Activated T-cell treated with anti-CD3 and anti-CD28 coated beads, Interleukin-2, amount 50 U/mL, for 1 hour (primary cell): ENCODE measurements at places on chromosomes 6 and 20.

DNA sequence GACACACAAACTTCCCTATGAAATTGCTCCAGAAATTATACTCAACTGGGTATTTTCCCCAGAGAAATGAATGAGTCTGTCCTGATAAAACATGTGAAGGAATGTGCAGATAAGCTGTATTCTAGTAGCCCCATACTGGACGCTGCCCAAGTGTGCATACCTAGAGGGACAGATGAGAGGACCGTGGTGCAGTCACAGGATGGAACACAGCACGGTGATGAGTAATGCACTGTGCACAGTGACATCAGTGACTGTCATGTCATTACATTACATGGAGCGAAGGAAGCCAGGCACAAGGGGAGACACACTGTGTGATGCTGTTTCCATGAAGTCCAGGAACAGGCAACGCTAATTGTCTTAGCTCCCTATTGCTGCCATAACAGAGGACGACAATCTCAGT lies 155.5 kb downstream of the CDH4 start:
- no peak for DNase-seq

GRCh38 chr6:121666814-121667213 lies 231.4 kb downstream of the GJA1 start:
- DNase-seq: no peak

GRCh38 chr20:15563836-15564235 lies 1009.4 kb downstream of the KIF16B start:
- DNase-seq: no peak

DNA sequence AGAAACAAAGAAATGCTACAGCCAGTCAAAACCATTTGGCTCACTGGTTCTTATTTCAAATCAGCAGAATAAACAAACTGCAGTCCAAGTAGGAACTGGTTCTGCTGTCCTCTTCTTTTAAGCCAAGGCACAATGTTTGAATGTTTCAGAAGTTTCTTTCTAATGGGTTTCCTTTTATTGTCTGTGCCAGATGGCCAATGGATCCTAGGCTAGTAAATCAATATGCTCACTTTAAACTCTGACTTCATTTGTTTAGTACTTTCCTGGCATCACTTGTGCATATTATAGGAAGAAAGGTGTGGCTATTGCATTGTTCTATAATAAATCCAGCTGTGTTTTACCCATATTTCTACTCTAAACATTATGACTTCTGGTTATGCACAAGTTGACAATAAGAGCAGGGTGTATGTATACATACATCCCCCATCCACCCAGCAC lies 99.7 kb upstream of the PLCB4 start:
- DNase-seq: no peak

GRCh38 chr6:83443516-83443915 lies 12.7 kb upstream of the ME1 start:
- no peak for DNase-seq

DNA sequence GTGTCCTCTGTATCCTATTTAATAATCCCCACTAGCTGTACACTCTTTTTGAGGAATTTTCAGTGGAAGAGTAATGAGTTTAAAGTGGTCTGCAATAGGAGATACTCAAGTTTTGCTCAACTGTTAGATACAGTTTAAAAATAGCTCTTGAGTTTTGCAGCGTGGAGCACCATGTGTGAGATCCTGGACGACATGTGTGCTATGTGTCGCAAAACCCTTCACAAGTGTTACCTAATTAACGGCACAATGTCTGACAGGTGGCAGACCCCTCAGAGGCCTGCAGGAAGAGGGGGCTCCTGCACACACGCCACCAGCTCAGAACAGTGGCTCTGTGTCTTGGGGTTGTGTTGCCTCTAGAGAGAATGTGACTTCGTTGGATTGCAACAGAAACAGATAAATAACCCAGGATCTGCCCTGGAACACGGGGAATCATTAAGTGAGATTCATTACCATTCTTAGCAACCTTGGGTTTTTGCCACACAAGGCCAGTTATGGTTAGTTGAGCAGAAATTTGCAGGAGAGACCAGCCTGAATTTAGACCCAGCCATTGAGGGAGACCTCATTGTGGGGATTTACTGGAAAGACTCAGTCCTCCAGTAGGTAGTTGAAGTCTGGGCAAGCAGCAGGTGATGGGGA lies 73.8 kb downstream of the SASH1 start:
- DNase-seq: no peak

- no peak for DNase-seq
These were observed 773.6 kb upstream of the SLC35B3 start for GRCh38 chr6:9208966-9209365.

DNA sequence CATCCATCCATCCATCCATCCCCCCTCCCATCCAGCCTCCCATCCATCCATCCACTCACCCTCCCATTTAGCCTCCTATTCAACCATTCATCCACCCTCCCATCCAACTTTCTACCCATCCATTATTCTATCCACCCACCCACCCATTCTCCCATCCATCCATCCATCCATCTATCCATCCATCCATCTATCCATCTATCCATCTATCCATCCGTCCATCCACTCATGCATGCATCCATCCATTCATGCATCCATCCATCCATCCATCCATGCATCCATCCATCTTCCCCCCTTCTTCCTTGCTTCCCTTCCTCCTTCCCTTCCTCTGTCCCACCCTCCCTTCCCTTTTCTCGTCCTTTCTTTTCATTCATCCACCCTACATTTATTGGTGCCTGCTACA lies 4.8 kb upstream of the BPIFB4 start:
- no peak for DNase-seq

DNA sequence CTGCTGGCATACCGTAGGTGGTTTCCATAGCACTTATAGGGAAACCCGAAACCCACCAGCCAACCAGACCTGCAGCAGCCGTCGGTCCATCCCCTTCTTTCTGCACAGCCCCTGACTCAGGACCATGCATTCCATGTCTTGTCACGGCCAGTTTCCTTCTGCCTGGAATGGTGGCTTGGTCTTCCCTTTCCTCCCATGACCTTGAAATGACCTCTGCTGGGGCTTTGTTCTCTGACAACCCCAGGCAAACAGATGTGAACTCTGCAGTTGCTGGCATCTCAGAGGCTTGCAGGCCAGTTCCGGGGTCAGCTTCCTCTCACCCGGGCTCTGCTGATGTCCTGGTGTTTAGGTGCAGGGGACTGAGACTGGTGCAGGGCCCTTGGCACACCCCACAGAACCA lies 250.8 kb downstream of the SMOC2 start:
- no peak for DNase-seq
